ENCODE measurements at places on chromosomes 5 and 9.

DNA sequence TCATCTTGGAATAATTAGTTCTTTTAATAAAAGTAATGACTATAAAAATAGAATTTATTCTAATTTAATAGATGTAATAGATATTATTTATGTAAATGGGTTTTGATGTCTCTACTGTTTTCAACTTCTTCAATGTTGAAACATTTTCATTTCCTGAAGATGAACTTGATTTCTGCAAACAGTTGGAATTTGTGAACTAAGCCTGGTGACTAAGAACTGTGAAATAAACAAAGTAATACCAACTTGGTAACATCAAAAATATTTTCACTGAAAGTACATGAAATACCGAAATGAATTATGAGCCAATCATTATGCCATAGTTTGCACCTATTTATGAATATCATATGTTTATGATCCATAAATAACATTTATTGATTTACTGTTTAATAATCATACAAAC is 143.8 kb upstream of the FGF10 start:
- DNase-seq = no peak

DNA sequence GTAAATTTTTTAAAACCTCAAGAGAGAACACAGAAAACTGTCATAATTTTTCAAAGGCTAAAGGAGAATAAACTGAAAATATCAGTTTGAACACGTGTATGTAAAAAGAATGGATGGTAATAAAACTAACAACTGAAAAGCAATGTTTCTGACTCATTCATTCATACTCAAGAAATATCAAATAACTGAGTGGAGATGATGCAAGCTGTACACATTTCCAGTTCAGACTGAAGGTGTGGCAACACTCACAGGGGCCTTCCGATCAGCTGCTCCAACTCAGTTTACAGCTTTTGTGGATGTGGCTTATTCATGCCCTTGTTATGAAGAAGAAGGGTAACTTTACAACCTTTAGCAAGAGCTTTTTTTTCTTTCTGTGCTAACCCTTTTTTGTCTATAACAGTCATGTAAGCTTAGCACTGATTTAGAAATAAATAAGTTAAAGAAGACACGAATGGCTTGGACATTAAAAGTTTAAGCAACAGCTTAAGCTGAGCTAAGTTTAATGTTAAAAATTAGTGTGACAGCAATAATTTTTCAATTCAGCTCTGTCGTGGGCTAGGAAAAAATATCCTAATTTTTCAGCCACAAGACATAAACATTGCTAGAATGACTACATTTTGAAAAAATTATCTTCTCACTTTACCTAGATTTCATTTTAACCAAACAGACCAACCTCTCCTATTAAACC is 453.5 kb downstream of the RAB3C start:
- no peak for DNase-seq

- DNase-seq = no peak
Measured at GRCh38 chr5:114686356-114686755, 324.5 kb downstream of the KCNN2 start.

DNA sequence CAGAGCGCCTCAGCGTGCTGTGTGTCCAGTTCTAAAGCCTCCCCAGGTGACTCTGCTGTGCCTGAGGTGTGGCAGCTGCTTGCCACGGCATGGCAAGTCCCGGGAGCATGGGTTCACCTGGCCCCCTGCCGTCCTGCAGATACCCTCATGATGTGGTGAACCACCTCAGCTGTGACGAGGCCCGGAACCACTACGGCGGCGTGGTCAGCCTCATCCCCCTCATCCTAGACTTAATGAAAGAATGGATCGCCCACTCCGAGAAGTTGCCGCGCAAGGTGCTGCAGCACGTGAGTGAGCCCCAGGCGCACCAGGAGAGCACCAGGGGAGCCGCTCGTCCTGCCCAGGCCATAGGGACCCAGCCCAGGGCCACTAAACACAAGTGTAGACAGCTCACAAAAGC is 9.5 kb downstream of the SPACA9 start:
- no peak for DNase-seq

DNA sequence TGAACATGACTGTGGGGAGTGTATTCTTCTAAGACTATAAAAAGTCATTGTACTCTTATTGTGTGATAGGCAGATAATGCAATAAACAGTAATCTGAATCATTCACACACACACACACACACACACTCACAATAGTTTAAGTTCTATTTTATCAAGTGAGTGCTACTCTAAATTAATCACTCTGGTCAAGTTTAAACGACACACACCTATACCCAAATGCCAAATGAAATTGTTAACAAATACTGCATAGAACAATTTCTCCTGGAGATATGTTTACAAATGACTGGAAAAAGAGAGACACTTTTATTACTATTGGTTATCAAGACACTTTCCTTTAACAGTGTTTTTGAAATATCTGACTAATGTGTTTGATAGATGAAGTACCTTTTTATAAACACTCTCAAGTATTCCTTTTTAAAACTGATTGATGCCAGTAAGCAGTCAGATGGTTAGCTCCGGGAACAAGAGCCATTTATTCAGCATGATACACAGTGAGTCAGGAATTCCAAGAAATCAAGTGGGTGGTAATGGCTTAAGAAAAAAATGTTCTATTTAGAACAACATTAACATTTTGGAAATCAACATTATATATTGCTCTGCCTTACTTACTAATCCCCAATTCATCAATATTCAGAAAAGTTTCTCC is 521.6 kb upstream of the ST8SIA4 start:
- DNase-seq = no peak

GRCh38 chr9:90578126-90578815 is 64.4 kb downstream of the DIRAS2 start:
- DNase-seq = no peak

- no peak for DNase-seq
Measured at GRCh38 chr9:87542141-87542540, 44.5 kb downstream of the DAPK1 start.

DNA sequence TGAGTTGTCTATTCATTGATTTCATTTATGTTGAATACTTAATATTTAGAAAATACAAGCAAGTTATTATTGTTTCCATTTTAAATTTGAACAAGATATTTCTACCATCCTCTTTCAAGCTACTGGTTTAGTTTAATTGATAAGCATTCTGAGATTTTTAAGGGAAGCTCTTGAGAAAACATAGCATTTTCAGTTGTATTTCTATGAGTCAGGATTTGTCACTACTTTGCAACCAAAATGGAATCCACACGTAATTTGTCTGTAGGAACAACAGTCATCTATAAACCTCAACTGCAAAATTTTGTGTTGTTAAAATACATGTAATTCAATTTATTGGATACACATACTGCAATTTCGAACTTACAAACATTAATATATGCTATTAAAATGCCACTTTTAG is 74.0 kb downstream of the PRR16 start:
- no peak for DNase-seq

GRCh38 chr9:26437056-26437711 is 455.4 kb downstream of the CAAP1 start:
- no peak for DNase-seq

DNA sequence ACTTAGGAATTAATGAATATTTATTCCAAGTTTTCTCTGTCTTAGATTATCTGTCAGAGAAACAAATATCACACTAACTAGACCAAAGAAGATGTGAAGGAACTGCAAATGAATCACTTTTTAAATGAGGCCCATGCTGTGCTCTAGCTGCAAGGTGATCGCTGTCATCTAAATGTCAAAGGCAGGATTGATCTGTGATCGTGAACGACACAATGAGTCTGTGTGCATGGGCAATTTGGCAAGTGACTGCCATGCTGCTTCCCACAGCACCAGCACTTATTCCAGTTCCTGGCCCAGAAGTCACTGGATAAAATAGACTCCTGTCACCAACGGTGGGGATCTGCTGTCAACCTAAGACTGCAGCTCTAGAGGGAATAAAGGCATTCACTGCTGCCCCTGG is 141.2 kb downstream of the TRIM36 start:
- no peak for DNase-seq

- DNase-seq = no peak
Measured at GRCh38 chr9:135268981-135269380, 181.5 kb downstream of the OLFM1 start.

GRCh38 chr9:87644659-87645058 is 81.3 kb upstream of the CTSL start:
- DNase-seq = no peak

GRCh38 chr9:32603914-32604852 is 31.2 kb upstream of the NDUFB6 start:
- DNase-seq = no peak

GRCh38 chr5:156052656-156053055 is 274.3 kb upstream of the SGCD start:
- peak; percentile 57 for DNase-seq

GRCh38 chr9:136656183-136656738 is 6.5 kb upstream of the EGFL7 start:
- no peak for DNase-seq

- no peak for DNase-seq
Measured at GRCh38 chr5:16260000-16260399, 80.4 kb upstream of the MARCHF11 start.

DNA sequence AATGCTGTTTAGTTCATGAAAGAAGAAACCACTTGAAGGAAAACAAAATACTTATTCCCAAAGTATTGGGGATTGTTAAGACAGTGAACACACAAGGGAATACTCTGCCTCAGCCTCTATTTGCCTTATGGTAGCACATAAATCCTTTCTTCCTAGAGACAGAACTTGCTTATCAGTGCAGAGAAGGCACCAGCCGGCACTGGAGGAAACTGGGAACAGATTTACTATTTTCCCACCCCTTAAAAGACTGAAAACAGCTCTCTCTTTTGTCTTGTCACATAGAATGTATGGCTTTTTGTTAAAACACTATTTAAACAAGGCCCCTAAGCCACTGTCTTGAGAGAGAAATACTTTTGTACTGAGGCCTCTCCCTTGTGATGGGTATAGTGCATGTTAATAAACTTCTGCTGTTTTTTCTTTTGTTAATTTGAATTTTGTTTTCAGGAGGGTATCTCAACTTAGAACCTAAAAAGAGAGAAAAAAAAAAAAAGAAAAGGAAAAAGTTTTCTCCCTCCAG is 40.7 kb upstream of the EDIL3 start:
- no peak for DNase-seq

GRCh38 chr5:174317256-174317894 is 271.9 kb downstream of the NSG2 start:
- peak; percentile 22 for DNase-seq

DNA sequence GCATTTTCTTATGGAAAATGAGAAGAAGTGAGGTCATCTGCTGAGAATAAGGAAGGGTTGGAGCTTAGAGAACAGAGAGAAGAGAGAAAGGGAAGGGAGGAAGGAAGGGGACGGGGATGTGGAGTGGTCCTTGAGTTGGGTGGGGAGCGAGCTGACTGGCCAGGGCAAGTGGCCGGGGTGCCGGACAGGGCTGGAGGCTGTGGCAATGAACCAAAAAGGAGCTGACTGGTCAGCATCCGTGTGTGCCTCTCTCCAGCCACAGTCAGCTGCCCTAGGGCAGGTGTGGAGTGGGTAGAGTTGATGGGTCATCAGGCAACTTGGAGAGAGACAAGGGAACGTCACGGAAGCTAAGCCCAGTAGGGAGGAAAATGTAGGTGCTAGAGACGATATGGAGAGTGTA is 234.9 kb upstream of the DAP start:
- no peak for DNase-seq

- no peak for DNase-seq
Measured at GRCh38 chr9:136220017-136220729, 15.2 kb upstream of the LHX3 start.

- DNase-seq = no peak
Measured at GRCh38 chr9:97357056-97357455, 49.6 kb downstream of the CCDC180 start.

Data from NCI-H2171 treated with DMSO at 0.1 percent for 48 hours (cell line).